Activated naive CD4-positive, alpha-beta T cell treated with anti-CD3 and anti-CD28 coated beads for 36 hours (primary cell): ENCODE measurements at places on chromosomes 11 and 22. TPM values are rescaled to one million over a fixed set of nuclear protein-coding genes. Genes with fewer than 3 reads are reported as not detected.

C11orf52 gene
- not detected for total RNA-seq

CALCA gene
- not detected for total RNA-seq

C22orf15 gene
- 1.4 TPM for total RNA-seq

DEFB131B gene
- total RNA-seq, result not detected

HBB gene
- total RNA-seq, result not detected

DNA sequence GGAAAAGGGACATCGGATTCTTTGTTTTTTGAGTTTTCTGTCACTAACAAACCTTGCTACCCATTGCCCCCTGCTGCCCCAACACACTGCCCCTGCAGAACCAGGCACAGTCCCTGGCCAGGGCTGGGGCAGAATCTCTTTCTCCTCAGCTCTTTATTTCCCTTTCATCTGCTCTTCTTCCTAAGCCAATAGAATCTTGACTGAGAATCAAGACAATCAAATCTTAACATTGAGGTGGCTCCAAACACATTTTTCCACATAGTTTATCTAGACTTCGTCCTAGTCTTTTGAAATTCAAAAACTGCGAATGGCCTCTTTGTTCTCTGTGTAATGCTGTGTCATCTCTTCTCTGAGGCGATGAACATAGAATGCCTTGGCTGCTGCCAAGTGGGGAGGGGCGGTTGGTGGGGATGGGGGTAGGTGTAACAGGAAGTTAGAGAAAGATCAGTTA, 16.1 kb upstream of the NTM start:
- no peaks in the 10 kb centered on the region for H3K27me3 ChIP-seq
- H3K4me3 ChIP-seq, result no peak overlapping the region
- no peak overlapping the region for H3K27ac ChIP-seq
- DNase-seq, result no peak

DNA sequence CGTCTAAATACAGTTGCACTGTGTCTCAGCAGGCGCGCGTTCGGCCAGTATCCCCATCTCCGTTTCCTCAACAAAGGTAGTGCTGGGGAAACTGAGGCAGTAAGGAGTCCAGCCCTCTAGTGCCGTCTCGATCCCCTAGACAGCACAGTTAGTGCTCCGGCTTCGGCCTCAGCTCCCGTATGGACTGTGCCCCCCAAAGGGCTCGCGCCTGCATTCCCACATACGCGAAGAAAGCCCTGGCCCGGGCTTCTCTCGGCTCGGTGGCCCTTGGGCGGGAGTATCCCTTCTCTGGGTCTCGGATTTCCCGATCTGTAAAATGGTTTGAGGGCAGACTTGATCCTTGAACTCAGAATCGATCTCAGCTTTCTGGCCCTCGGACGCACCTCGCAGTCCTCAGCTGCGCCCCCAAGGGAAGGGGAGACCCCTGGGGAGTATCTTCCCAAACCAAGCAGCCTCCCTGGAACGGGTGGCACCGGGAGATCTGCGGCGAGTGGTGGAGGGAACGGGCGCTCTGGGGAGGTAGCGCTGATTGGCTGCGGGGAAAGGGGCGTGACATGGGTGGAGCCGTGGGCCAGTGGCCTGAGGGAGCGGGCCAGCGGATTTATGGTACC, 759 bp upstream of the PEX16 start:
- DNase-seq, result peak; percentile 71
- peak overlapping the region; percentile 88 for H3K4me3 ChIP-seq
- peaks cover 4% of the 10 kb centered on the region for H3K36me3 ChIP-seq
- H3K4me1 ChIP-seq, result peaks cover 27% of the 10 kb centered on the region
- H3K27ac ChIP-seq, result peak overlapping the region; percentile 96

DNA sequence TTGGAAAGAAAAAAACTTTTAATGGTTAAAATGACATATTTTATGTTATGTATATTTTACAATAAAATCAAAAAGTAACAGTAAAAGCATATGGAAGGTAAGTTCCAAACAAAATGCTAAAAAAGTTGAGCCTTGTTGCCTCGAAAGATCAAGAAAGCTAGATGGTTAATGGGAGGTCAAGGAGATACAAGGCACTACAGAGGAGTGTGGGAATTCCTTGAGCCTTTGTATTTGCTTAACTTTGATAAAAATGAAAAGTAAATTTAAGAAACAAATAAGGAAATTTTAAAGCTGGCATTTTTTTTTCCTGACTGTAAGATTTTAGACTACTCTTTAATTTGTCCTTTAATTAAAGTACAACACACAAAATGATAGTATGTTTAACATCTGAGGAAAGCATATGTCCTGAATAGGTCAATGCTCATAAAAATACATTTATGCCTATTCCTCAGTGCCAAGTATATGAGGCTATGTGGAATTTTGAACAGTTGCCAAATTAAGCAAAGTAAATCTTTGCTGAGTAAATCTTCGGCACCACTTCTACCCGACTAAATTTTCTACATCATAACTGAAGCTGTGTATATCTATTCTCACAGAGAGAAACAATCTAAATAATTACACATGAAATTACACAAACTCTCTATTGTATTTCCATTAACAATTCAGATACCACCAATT, 108.8 kb downstream of the TTC28 start:
- no peak overlapping the region for H3K4me3 ChIP-seq
- DNase-seq, result no peak
- no peaks in the 10 kb centered on the region for H3K36me3 ChIP-seq
- no peak overlapping the region for H3K27ac ChIP-seq
- H3K27me3 ChIP-seq, result peaks cover 9% of the 10 kb centered on the region
- no peaks in the 10 kb centered on the region for H3K4me1 ChIP-seq

DNA sequence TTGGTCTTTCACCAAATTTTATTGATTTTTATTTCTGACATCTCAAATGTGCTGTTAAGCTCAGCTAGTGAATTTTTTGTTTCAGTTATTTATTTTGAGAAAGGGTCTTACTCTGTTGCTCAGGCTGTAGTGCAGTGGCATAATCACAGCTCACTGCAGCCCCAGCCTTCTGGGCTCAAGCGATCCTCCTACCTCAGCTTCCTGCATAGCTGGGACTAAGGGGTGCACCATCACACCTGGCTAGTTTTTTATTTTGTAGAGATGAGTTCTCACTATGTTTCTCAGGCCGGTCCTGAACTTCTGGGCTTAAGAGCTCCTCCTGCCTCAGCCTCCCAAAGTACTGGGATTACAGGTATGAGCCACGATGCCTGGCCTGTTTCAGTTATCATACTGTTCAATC, 282.0 kb downstream of the SBF2 start:
- DNase-seq, result no peak
- no peaks in the 10 kb centered on the region for H3K27me3 ChIP-seq
- peaks cover 14% of the 10 kb centered on the region for H3K36me3 ChIP-seq
- no peak overlapping the region for H3K4me3 ChIP-seq
- H3K4me1 ChIP-seq, result no peaks in the 10 kb centered on the region

- H3K27me3 ChIP-seq, result no peaks in the 10 kb centered on the region
- no peaks in the 10 kb centered on the region for H3K36me3 ChIP-seq
- H3K27ac ChIP-seq, result no peak overlapping the region
- DNase-seq, result no peak
- no peaks in the 10 kb centered on the region for H3K4me1 ChIP-seq
Measured at GRCh38 chr11:30045921-30046577, 29.2 kb upstream of the KCNA4 start.

DNA sequence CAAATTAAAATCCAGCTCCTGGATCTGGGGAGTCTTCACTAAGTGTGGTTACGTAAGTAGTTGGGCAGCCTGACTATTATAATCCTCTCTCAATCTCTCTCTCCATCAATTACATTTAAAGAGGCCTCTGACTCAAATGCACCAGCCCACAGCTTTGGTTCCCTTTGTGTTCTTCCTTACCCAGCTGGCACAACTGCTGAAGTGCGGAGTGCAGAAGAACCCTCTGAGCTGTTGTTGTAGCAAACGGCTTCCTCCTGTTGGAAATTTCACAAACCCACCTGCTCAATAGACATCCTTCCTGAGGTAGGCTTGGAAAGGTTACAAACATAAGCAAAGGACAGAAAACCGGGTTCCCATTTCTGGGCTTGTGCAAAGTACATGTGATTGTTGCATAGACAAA, 17.0 kb upstream of the SORL1 start:
- peaks cover 60% of the 10 kb centered on the region for H3K4me1 ChIP-seq
- no peaks in the 10 kb centered on the region for H3K27me3 ChIP-seq
- H3K36me3 ChIP-seq, result no peaks in the 10 kb centered on the region

DNA sequence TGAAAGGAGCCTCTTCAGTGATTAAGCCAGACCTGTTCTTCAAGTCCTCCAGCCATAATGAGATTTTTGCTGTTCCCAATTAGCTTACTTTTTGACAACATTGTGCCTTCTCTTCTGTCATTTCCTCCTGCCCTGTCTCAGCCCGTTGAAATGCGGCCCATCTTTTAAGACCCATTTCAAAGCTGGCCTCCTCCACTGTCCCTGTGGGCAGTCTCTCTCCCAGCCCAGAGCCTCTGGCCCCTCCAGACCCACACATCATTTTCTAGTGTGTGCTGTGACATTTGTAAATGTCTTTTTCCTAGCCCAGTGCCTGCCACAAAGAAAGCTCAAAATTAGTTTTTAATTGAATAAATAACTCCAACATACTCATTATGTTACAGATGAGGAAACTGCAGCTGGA, 70.9 kb downstream of the BUD13 start:
- H3K27me3 ChIP-seq, result no peaks in the 10 kb centered on the region
- no peaks in the 10 kb centered on the region for H3K4me1 ChIP-seq
- no peaks in the 10 kb centered on the region for H3K36me3 ChIP-seq
- no peak overlapping the region for H3K27ac ChIP-seq

DNA sequence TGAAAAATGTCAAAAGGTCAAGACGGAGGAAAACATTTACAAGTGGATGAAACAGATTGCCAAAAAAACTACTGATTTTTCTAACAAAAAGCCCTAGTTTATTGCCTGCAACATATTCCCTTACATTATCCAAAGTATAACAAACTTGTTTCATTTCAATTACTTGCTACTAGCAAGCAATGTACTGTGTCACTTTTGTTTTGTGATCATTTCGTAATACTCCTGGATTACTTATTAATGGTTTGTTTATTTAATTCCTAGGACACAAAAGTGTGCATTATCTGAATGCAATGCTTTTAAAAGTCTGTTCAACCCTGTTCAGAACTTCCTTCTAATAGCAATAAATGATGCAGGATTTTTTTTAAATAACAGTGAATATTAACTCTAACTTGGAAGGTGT, 50.9 kb downstream of the CCDC34 start:
- no peaks in the 10 kb centered on the region for H3K36me3 ChIP-seq
- peaks cover 4% of the 10 kb centered on the region for H3K27me3 ChIP-seq
- H3K4me1 ChIP-seq, result no peaks in the 10 kb centered on the region
- no peak overlapping the region for H3K4me3 ChIP-seq
- no peak overlapping the region for H3K27ac ChIP-seq

DNA sequence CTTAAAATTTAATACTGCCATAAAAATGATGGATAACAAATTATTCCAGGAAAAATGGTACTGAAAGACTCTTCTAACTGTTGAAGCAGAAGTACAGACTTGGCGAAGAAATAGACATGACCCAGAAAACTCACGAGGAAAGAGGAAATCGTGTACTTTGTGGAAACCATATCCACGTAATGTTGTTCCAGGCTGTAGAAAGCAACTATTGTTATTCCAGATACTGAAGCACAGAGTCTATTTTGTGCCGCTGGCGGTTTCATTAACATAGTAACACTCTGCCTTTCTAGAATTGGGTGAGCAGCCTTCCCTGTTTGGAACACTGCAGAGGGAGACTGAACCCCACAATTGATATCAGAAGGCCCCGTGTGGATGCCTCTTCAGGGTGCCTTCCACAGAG, 310.6 kb downstream of the TBC1D22A start:
- H3K4me1 ChIP-seq, result peaks cover 7% of the 10 kb centered on the region
- H3K27ac ChIP-seq, result no peak overlapping the region
- DNase-seq, result no peak
- H3K27me3 ChIP-seq, result no peaks in the 10 kb centered on the region
- H3K4me3 ChIP-seq, result no peak overlapping the region
- peaks cover 33% of the 10 kb centered on the region for H3K36me3 ChIP-seq

DNA sequence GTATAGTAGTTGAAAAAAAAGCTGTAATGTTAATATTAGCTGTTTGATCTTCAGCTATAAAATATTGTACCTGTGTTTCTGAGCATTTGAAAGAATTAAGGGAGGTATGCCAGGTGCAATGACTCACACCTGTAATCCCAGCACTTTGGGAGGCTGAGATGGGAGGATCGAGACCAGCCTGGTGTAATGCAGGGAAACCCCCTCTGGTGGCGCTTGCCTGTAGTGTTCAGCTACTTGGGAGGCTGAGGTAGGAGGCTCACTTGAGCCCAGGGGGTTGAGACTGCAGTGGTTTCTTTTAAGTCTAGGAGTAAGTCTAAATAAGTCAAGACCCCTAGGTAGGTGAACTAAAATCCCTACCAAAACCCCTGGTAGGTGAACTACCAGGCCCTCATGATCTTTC, 37.1 kb downstream of the TAF1D start:
- peaks cover 76% of the 10 kb centered on the region for H3K36me3 ChIP-seq
- H3K27ac ChIP-seq, result no peak overlapping the region
- no peak overlapping the region for H3K4me3 ChIP-seq
- H3K27me3 ChIP-seq, result no peaks in the 10 kb centered on the region
- peak; percentile 23 for DNase-seq
- H3K4me1 ChIP-seq, result no peaks in the 10 kb centered on the region

DNA sequence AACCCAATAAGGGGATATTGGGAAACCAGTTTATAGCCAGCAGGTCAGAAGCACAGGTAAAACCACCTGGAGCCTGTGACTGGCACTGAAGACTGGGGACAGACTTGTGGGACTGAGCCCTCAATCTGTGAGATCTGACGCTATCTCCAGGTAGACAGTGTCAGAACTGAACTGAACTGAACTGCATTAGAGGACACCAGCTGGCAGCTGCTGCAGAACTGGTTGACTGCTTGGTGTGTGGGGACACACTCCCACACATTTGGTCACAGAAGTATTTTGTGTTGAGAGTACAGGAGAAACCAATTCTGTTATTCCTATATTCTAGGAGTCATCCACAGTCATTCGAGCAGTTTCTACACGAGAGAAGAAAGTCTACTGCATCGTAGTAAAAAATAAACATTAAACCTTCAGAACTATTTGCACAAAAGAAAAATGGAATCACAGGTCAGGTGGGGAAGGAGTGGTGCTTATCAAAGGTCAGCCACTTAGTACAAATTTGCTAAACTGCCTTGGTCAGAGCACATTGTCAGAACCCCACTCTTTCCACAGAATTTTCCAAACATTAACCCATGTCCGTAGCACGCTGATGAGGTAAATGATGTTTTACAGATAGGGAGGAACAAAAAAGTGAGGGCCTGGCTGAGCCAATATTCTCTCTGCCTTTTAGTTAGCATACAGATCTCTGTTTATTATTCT, 77.2 kb downstream of the SIK3 start:
- DNase-seq, result no peak
- no peak overlapping the region for H3K4me3 ChIP-seq
- H3K27me3 ChIP-seq, result no peaks in the 10 kb centered on the region
- peaks cover 68% of the 10 kb centered on the region for H3K4me1 ChIP-seq
- no peaks in the 10 kb centered on the region for H3K36me3 ChIP-seq
